ENCODE measurements at places on chromosomes 3 and 15.

- no peak for DNase-seq
These were observed 50.3 kb downstream of the NPTN start for GRCh38 chr15:73582851-73583379.

- peak; percentile 81 for DNase-seq
These were observed 18.9 kb upstream of the TGM5 start for GRCh38 chr15:43285609-43286037.

GRCh38 chr3:115922681-115923347 is 299.5 kb downstream of the GAP43 start:
- DNase-seq = no peak

GRCh38 chr15:40650479-40650878 is 44.5 kb upstream of the RAD51 start:
- DNase-seq = no peak

GRCh38 chr3:195750797-195751520 is 30.2 kb downstream of the MUC20 start:
- DNase-seq = no peak

DNA sequence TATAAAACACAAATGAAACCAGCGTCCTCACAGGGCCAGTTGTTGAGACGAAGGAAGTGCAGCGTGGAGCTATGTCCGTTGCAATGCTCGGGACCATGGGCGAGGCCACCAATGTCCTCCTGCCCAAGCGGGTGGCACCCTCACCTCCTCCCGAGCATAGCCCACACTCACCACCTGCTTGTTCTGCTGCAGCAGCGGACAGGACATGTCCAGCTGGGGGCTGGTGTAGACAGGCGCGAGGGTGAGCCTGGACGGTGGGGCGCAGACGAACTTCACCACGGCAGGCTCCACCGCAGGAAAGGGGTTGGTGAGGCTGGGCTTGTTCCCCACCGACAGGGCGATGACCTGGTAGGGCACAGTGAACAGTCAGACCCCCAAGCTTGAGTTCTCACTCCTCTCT is 62.1 kb downstream of the NUP210 start:
- no peak for DNase-seq

GRCh38 chr3:146974001-146974400 is 368.9 kb upstream of the PLSCR5 start:
- peak; percentile 4 for DNase-seq

GRCh38 chr15:81317642-81318017 is 6.3 kb downstream of the STARD5 start:
- no peak for DNase-seq

GRCh38 chr3:110526777-110527727 is 544.6 kb upstream of the NECTIN3 start:
- peak; percentile 33 for DNase-seq

- no peak for DNase-seq
These were observed 169.7 kb upstream of the AGTR1 start for GRCh38 chr3:148528024-148528423.

DNA sequence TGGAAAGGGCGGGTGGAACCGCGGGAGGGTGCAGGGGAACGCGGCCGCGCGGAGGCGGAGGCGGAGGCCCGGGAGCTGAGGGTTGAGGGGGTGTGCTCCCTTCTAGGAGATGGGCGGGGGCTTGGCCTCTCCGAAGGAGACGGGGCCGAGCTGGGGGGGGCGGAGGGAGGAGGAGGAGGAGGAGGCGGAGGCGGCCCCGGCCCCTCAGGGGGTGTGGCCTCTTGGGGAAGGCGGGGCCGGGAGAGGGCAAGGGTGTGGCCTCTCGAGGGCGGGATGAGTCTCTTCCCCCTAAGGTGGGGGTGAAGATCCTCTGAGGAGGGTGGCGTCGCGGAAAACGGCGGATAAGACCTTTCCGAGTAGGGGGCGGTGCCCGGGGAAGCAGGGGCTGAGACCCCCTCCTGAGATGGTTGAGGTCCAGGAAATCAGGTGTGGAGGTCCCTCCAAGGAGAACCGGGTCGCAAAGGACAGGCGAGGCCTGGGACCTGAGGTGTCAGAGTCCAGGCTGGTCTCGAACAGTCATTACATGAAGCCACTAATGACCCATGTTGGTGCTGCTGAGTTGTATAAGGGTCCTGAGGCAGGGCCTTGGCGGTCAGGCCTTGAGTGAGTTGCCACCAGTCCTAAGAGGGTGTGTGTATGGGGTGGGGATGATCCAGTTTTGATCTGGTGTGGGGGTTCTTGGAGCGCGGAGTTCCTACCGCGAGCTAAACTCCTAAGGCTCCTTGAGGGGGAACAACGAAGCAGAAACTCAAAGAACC is 759 bp downstream of the WDR6 start:
- peak; percentile 94 for DNase-seq

Data from tongue (tissue), 3 donors.